ENCODE measurements at places on chromosomes 13 and 19. TPM values are rescaled to one million over a fixed set of nuclear protein-coding genes. Genes with fewer than 3 reads are reported as not detected.

Gene REXO1
- 9.4 TPM for total RNA-seq

Gene CD177
- total RNA-seq = not detected

Gene SPRY2
- 6.5 TPM for total RNA-seq

Gene CCDC194
- not detected for total RNA-seq

Gene IGFL2
- not detected for total RNA-seq

Gene NPHS1
- not detected for total RNA-seq

Gene GRIK5
- total RNA-seq = under 0.01 TPM

Gene HIF3A
- not detected for total RNA-seq

Gene RCBTB1
- total RNA-seq = 27.4 TPM

Gene PSG6
- total RNA-seq = not detected

Gene RDH8
- not detected for total RNA-seq

Gene EBI3
- total RNA-seq = not detected

Gene SEMA6B
- total RNA-seq = 0.29 TPM

Gene OR7G3
- total RNA-seq = not detected

Gene PEG3
- total RNA-seq = 1.2 TPM

Gene GYS1
- total RNA-seq = 25.6 TPM

Gene ZNF560
- total RNA-seq = 0.29 TPM

Gene FLT1
- under 0.01 TPM for total RNA-seq

Gene ZMYM2
- total RNA-seq = 66.6 TPM

Gene ZNF66
- total RNA-seq = 3.3 TPM

Gene ZNF471
- 4.7 TPM for total RNA-seq

Gene PRSS57
- total RNA-seq = not detected

Gene PCDH17
- total RNA-seq = under 0.01 TPM

Gene NEK5
- 0.36 TPM for total RNA-seq

Gene ERICH6B
- total RNA-seq = not detected

Gene RLN3
- not detected for total RNA-seq

Gene SULT2B1
- not detected for total RNA-seq

Gene RASL11A
- total RNA-seq = 8.8 TPM
